ENCODE measurements at places on chromosomes 3 and 15. TPM values are rescaled to one million over a fixed set of nuclear protein-coding genes. Genes with fewer than 3 reads are reported as not detected.

CTXN2 gene
- total RNA-seq = not detected

CIB2 gene
- total RNA-seq = 1.3 TPM

CCDC174 gene
- 14.0 TPM for total RNA-seq

PXK gene
- total RNA-seq = 54.4 TPM

STRA6 gene
- 0.83 TPM for total RNA-seq

MOBP gene
- under 0.01 TPM for total RNA-seq

MRAS gene
- 20.1 TPM for total RNA-seq
